CD4-positive, alpha-beta T cell treated with Interleukin-10 for 1 hour (primary cell): ENCODE measurements at places on chromosomes 16 and 17.

- DNase-seq, result peak; percentile 79
Observed at GRCh38 chr17:7136266-7136877, 21.8 kb upstream of the ASGR2 start.

DNA sequence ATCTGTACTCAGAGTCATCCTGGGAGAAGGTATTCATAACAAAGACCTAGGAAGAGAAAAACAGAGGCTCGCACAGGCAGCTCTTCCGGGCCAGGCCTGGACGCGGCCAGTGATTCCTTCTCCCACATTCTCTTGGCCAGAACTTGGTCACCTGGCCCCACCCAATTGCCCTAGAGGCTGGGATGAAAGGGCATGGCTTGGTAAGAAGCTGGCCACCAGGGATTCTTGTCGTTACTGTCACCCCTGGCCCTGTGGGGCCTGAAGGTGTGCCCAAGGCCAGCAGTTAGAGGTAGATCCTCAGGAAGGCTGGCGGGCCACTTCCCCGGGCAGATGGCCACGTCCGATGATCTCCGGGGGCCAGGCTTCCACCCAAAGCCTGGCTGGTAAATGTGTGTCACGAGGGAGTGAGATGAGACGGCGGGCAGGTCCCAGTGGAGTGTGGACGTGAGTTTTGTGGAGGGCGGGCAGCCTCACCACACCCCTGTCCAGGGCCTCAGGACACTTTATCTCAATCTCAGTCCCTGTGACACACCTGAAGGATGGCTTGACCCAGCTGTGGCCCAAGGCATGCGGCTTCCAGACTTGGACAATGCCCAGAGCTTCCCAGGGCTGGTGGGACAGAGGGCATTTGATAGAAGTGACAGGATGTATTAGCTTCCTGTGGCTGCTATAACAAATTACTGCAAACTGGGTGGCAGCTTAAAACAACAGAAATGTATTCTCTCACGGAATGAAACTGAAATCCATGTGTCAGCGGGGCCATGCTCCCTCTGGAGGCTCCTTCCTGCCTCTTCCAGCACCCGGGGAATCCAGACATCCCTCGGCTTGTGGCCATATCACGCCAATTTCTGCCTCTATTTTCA is 66.3 kb upstream of the GSE1 start:
- no peak for DNase-seq

DNA sequence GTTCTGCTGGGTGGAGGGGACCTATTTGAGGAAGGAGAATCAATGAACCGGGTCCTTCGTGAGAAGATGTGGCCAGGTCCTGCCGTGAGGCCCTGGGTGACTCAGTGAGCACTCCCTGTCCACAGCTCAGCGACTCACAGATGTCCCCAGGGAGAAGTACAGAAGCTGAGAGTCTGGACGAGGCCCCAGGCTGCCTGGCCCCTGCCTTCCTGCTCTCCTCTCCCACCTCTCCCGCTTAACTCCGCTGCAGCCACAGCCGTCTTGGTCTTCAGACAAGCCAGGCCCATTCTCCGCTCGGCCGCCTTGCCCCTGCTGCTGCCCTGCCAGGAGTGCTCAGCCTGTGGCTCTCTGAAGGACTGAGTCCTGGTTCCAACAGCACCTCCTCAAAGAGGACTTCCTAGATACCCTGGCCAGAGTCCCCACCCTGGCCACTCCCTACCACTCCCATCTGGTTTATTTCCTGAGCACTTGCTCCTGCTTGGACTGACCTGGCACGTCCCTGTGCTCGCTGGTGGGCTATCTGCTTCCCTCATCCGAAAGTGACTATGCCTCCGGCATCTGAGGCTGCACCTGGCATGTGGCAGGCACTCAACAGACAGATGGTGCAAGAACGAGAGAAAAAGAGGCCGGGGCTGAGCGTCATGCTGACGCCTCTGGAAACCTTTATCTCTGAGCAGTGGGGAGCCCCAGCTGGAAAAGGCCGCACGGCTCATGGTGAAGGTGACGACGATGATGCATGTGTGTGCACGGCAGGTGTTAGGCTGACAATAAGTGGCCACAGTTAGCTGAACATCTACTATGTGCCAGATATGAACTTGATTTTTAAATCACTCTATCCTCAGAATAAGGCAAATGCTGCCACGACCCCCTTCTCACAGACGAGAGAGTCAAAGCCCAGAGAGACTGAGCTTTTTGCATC is 9.2 kb upstream of the TNFRSF13B start:
- DNase-seq, result no peak

GRCh38 chr17:3845291-3845620 is 790 bp downstream of the NCBP3 start:
- peak; percentile 45 for DNase-seq

DNA sequence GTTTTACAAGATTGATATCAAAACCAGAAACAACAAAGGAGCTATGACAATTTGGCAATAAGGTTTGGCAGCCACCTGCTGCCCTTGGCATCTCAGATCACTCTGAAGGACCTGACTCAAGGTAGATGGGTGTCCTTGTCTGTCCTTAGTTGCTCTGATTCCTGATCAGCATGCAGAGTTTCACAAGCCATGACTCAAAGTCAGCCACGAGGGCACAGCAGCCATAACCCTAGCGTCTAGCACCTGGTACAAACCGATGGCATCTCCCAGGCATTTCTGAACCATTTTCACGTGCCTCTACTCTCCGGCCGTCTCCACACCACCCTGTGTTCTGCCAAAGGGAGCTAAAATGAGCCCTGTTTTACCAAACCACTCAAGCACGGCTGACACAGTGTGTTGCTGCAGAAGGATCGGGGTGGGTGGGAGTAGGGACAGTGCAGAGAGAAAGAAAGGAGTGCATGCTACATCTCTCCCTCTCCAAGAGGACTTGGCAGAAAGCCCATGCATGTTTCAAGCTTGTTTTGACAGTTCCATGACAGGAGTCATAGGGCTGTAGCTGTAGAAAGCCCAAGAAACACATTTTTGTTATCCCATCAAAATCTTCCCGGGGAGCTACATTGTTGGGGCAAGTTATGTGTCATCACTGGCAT is 297.3 kb downstream of the ABCC12 start:
- no peak for DNase-seq

GRCh38 chr17:64384253-64385186 is 6.1 kb downstream of the PECAM1 start:
- peak; percentile 24 for DNase-seq

- DNase-seq, result no peak
Observed at GRCh38 chr16:35798885-35799426, 2339.5 kb downstream of the TP53TG3F start.

GRCh38 chr16:89013692-89014402 is 36.8 kb upstream of the CBFA2T3 start:
- DNase-seq, result no peak

- no peak for DNase-seq
Observed at GRCh38 chr17:53093391-53093790, 729.3 kb upstream of the KIF2B start.

- DNase-seq, result no peak
Observed at GRCh38 chr17:61981323-61981722, 53.5 kb upstream of the INTS2 start.

DNA sequence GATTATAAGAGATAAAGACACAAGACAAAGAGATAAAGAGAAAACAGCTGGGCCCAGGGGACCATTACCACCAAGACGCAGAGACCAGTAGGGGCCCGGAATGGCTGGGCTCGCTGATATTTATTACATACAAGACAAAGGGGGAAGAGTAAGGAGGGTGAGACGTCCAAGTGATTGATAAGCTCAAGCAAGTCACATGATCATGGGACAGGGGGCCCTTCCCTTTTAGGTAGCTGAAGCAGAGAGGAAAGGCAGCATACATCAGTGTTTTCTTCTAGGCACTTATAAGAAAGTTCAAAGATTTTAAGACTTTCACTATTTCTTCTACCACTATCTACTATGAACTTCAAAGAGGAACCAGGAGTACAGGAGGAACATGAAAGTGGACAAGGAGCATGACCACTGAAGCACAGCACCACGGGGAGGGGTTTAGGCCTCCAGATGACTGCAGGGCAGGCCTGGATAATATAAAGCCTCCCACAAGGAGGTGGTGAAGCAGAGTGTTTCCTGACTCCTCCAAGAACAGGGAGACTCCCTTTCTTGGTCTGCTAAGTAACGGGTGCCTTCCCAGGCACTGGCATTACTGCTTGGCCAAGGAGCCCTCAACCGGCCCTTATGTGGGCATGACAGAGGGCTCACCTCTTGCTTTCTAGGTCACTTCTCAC is 63.9 kb upstream of the ARL4D start:
- no peak for DNase-seq

DNA sequence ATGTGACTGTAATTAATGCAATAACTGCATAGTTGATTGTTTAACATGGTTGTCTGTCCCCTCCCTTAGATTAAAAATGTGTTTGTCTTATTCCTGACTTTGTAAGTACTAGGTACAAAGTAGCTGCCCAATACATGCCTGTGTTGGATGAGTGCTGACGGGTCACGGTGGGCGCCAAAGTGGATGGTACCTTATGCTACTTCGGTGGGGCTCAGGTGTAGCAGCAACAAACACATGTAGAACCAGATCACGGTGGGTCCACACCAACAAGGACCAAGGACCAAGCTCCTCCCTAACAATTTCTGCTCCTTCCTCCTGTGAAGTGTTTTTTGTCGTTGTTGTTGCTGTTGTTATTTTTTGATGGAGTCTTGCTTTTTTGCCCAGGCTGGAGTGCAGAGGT is 46.4 kb upstream of the ZFHX3 start:
- no peak for DNase-seq

DNA sequence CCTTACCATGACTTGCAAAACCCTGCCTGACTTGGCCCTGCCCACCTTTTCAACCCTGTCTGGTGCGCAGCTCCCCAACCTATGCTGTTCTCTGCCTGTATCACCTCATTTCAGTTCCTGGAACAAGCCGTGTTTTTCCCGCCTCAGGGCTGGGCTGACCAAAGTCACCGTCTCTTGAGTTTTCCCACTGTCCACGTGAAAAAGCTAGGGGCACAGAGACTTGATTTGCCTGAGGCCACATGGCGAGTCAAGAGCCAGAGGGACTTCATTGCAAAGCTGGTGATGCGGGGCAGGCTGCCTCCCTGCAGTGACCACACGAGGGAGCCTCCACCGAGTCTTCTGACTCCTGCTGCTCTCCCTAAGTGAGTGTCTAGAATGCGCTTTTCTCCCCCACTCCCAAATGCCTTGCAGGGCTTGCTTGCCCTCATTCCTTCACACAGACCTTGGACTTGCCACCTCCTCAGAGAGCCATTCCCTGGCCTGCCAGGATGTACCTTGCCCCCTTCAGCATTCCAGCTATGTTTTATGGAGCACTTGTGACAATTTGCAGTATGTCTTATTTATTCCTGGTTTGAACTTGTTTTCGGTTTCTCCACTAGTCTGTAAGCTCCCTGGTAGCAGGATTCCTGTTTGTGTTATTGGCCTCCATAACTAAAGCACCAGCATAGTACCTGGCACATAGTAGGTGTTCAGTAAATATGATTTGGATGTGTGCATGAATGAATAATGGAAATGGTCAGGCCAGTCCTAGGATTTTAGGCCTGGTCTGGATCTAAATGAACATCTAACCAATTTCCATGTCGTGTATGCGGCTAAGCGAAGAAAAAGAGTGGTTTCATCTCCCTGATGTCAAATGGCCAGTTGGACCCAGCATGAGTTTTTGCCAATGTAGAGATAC is 252.3 kb downstream of the SNX29 start:
- no peak for DNase-seq

DNA sequence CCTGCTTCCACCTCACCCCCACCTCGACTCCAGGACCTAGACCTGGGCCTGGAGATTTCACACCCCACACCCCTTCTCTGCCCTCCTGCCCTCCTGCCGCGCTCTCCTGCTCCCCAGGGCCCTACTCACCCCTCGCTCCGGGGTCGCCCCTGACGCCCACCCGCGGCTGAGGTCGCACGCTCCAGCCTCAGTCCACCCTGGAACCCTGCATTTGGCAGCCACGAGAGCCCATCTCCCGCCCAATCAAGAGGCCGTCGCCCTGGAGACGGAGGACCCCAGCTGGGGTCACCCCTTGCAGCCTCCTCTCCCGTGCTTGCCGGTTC is 16.1 kb downstream of the TLE7 start:
- no peak for DNase-seq

GRCh38 chr16:23374721-23375510 is 72.8 kb downstream of the SCNN1B start:
- DNase-seq, result no peak

GRCh38 chr17:67324330-67324729 is 42.0 kb downstream of the PSMD12 start:
- no peak for DNase-seq
